ENCODE measurements at places on chromosomes 2 and 18.

- DNase-seq = no peak
These were observed 63.4 kb downstream of the STAT1 start for GRCh38 chr2:190950566-190950991.

DNA sequence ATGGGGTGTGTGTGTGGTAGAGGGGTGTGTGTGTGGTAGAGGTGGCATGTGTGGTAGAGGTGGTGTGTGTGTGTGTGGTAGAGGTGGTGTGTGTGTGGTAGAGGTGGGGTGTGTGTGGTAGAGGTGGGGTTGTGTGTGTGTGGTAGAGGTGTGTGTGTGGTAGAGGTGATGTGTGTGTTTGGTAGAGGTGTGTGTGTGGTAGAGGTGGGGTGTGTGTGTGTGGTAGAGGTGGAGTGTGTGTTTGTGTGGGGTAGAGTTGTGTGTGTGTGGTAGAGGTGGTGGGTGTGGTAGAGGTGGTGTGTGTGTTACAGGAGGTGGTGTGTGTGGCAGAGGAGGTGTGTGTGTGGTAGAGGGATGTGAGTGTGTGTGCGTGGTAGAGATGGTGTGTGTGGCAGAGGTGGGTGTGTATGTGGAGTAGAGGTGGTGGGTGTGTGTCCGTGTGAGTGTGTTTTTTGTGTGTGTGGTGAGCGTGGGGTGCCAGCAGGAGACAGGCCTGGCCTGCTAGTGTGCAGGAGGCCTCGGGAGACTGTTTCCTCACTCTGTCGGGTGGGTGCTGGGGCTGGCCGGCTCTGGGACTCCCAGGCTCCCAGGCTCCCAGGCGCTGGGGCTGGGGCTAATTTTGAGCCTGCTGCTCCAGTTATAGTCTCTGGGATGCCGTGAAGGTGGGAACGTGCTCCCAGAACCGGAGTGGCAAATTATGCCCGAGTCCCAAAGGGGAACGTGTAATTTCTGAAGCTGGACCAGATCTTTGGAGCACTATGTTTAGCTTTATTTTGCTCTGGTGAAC is 165.2 kb downstream of the DYSF start:
- no peak for DNase-seq

- no peak for DNase-seq
These were observed 49.5 kb downstream of the CYP27C1 start for GRCh38 chr2:127170452-127171197.

- no peak for DNase-seq
These were observed 97.0 kb upstream of the FN1 start for GRCh38 chr2:215532844-215533243.

- no peak for DNase-seq
These were observed 22.7 kb downstream of the C1D start for GRCh38 chr2:68040078-68040477.

DNA sequence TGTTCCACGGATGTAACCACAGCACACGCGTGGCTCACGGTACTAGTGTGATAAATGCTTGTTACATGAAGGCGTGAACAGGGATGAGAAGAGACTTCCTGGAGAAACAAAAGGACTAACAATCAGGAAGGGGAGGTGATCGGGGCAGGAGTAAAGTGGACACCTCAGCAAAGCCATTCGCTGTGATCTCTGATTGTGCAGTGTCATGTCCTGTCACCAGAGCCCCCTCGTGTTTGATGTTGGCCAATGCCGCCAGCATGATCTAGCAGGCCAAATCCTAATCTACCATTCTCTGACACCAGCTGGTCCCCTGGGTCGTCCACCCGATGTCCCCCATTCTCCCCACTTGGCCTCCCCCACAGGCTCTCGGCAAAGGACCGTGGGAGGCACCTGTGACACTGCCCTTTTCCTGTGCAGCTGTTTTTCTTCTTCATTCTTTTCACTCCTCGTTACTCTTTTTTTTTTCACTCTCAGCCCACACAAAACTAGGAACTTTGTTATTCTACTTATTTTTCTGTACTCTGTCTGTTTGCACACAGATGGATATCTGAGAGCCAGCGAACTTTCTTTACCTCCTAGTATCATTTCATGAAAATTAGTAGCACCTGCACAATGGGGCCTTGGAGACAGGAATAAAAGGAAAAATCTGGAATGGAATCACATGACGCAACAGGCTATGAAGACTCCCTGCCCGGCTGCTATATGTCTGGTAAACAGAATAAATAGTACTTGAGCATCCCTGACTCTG is 146.8 kb downstream of the TGIF1 start:
- DNase-seq = no peak

DNA sequence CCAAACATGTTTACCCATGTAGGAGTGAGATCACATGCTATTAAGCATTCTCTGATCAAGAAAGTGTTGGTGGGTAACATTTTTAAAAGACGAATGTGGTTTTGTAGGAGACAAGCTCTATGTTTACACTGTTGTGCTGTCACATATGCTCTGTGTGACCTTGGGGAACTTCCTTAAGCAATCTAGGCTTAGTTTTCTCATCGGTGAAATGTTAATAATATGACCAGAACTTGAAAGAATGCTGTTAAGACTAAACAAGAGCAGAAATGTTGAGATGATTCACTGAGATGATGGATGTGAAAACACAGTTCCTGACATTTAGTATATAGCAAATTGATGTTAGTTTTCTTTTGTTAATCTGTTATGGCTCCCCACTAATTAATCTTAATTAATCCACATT is 860.9 kb upstream of the CNTNAP5 start:
- DNase-seq = no peak

- DNase-seq = no peak
These were observed 49.2 kb downstream of the CRIM1 start for GRCh38 chr2:36404754-36405153.

DNA sequence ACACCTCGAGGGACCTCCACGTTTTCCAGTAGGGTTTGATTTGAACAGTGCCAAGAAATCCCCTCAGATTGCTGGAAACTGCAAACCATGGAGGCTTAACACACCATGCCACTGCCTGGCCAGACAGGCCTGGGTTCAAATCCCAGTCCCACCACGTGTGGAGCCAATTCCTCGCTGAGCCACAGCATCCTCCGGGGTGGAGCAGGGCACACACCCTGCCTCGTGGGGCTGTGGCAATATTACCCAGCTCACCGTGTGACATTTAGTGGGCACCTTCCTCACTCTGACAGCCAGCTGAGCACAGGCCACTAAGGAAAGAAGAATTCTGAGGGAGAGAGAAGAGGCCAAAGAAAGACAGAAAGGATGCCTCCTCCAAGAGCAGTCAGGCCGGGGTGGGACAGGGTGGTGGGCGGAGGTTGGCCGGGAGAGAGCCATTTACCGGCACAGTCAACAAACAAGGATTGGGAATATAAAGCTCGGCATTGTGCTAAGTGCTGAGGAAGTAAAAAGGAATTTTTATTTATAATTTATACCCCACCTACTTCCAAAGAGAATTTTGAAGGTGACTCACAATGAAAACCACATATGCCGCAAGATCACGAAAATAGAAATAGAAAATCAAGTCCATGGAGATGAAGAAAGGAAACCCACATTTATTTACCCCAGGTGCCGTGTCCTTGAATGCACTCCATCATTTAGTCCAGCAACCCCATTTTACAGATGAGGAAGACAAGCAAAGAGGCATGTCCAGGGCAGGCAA is 111.5 kb downstream of the MCFD2 start:
- no peak for DNase-seq

- no peak for DNase-seq
These were observed 63.3 kb downstream of the FAM228A start for GRCh38 chr2:24238158-24238557.

DNA sequence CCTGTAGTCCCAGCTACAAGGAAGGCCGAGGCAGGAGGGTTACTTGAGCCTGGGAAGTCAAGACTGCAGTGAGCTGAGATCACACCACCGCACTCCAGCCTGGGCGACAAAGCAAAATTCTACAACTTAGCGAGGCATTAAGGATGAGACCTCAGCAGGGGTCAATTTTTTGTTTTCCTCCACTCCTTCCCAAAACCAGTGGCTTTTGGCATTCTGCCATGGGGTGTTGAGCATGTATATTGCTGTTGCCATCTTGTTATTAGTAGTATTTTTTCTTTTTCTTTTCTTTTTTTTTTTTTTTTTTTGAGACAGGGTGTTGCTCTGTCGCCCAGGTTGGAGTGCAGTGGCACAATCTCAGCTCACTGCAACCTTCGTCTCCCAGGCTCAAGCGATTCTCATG is 8.9 kb upstream of the GIGYF2 start:
- no peak for DNase-seq

DNA sequence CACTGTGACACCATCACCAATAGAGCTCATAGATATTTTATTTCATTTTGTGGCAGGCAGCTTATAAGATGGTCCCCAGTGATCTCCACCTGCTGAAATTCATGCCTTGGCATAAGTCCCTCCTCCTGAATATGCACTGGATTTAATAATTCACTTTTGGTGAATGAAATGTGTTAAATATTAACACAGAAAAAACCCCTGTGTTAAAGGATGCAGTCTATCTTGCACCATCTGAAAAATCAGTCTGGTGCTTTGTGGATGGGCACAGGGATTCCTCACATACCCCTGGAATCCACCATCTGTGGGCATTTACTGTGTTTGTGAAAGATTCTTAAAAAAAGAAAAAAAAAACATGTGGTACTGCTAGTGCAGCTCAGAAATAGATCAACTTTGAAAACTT is 26.1 kb upstream of the WIPF1 start:
- no peak for DNase-seq

GRCh38 chr2:175536059-175536458 is 354.5 kb upstream of the ATP5MC3 start:
- no peak for DNase-seq

DNA sequence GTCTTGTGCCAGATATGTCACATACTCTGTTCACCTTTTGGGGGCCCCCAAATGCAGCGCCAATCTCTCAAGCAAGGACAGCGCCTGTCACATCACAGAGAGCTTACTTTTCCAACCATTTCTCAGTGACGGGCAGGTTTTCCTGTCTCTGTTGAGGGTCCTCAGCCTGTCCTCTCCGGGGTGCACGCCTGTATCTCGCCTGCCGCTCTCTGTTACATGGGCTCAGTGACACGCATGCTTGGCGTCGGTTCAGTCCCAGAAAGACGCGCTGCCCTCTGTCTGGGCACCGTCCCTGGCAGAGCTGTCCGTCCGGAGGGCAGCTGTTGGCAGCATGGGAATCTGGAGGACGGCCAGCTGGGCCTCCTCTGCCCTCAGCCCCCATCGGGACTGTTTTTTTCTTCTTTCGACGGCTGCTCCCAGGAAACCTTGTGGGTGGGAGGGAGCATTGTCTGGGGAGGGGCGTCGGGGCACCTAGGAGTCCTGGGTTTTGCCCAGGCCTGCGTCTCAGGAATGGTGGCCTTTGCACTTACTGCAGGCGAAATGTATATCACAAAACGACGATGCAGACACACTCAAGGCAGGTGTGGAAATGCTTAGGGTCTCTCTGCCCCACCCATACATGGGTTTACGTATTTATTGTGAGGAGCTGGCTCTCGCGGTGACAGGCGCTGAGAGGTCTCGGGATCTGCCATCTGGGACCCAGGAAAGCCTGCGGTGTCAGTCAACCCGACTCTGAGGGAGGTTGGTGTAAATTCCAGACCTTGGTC is 30.9 kb downstream of the RTP5 start:
- no peak for DNase-seq

GRCh38 chr2:72754628-72755320 is 71.1 kb downstream of the EXOC6B start:
- DNase-seq = no peak

GRCh38 chr18:70216788-70217187 is 11.3 kb upstream of the RTTN start:
- no peak for DNase-seq

- no peak for DNase-seq
These were observed 291.4 kb downstream of the THSD7B start for GRCh38 chr2:137056704-137057103.

GRCh38 chr2:31161637-31162036 is 23.4 kb upstream of the GALNT14 start:
- DNase-seq = no peak

- DNase-seq = no peak
These were observed 263.1 kb downstream of the PHLPP1 start for GRCh38 chr18:62978251-62979049.

DNA sequence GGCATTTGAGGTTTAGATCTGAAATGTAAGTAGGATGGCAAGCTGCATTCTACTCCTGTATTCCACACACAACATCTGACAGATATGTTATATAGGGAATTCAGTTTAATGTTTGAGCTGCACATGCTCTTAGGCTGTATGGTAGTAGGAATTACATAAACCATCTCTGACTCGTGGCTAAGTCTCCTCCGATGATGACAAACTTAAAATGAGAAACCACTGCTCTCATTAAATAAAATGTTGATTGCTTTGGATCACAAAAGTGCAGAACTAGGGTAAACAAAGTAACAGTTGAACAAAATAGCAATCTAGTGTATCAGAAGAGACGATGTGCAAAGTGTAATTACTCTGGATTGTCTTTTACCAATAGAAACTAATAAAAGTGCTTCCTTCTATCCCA is 50.1 kb upstream of the WDR75 start:
- no peak for DNase-seq

- DNase-seq = no peak
These were observed 49.0 kb downstream of the PIAS2 start for GRCh38 chr18:46868169-46868921.

GRCh38 chr2:233831011-233831721 is 23.2 kb downstream of the HJURP start:
- DNase-seq = no peak

DNA sequence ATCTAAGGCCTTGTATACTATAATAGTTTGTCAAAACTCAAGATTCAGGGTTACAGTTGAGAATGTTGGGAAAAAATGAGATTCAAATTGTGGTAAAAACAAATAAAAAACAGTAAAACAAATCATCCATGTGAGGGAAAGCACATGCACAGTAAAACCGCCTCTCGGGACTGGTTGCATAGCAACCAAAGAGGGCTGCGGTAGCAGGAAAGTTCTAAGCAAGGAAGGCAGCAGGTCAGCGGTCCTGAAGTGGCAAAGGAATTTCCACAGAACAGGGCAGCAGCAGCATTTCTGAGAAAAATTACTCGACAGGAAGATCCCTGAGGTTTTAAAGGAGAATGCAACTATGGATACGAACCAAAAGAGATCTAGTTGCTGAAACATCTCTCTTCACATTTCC is 93.7 kb downstream of the DYNAP start:
- no peak for DNase-seq

DNA sequence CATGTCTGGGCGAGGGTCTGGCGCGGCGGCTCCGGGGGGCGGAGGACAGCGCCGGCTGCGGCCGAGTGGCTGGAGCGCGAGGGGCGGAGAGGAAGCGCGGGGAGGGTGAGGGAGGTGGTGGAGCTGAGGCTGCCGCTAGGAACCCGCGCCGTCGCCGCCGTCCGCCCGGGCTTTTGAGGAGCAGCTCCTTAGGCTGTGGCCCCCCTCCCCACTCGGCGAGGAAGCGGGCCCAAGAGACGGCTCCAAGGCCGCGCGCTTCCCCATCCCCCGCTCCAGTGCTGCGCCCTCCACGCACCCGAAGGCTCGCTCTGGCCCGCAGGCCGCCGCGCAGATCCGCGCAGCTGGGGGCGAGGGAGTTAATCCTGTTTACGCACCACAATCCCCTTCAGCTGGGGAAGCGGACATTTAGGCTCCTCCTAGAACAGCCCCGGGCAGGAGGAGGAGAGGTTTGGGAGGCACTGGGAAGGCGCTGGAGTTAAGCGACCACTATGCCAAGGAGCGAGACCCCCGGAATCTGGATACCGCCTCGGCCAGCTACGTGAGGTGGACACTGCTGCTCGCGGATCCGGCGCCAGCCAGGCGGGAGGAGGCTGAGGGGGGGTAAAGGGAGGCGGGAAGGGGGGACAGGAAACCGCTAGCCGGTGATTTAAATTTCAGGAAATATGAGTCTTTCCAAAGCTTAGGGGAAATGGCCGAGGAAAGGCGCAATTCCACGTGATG is at the start of gene CNRIP1:
TSS of gene CNRIP1 (minus strand) at position 552 of the 720 bp plus-strand sequence. CDS start at position 3, 549 bp downstream.
- DNase-seq = peak; percentile 67

Data from C1 segment of cervical spinal cord (tissue), 14 donors.